ENCODE measurements at places on chromosomes 16 and 17. TPM values are rescaled to one million over a fixed set of nuclear protein-coding genes. Genes with fewer than 3 reads are reported as not detected.

DNA sequence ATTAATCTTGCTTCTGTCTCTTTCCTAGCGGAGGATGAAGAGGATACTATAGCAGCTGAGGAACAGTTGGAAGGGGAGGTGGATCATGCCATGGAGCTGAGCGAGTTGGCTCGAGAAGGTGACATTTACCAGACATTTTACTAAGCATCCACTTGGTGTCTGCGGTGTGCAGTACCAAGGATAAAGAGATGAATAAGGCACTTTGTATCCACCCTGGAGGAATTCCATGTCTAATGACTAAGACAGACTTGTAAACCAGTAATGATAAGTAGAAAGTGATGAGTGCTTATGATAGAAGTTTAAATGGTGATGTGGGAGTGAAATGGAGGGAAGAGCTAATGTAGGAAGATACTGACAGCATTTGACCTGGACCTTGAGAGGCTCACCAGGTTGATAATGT lies 12.0 kb downstream of the SRCAP start:
- DNase-seq: peak; percentile 29

DNA sequence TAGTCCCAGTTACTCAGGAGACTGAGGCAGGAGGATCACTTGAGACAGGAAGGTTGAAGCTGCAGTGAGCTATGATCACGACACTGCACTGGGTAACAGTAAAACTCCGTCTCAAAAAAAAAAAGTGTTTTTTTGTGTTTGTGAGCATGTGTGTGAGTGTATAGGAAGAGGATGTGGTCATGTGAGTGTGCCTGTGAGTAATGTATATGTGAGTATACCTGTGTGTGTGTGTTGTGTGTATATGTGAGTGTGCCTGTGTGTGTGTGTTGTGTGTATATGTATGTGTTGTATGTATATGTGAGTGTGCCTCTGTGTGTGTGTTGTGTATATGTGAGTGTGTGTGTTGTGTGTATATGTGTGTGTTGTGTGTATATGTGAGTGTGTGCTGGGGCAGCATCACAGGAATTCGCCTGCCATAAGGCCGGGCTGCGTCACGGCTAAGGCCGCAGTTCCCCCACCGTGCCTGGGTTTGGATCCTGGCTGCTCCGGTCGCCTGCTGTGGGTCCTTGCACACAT lies 21.4 kb upstream of the NPTX1 start:
- no peak for DNase-seq

GRCh38 chr16:49022351-49022963 lies 259.2 kb downstream of the CBLN1 start:
- no peak for DNase-seq

- no peak for DNase-seq
These were observed 14.9 kb downstream of the C17orf50 start for GRCh38 chr17:35775583-35775982.

- DNase-seq: peak; percentile 56
These were observed 65.2 kb downstream of the TNFRSF13B start for GRCh38 chr17:16906680-16907079.

DNA sequence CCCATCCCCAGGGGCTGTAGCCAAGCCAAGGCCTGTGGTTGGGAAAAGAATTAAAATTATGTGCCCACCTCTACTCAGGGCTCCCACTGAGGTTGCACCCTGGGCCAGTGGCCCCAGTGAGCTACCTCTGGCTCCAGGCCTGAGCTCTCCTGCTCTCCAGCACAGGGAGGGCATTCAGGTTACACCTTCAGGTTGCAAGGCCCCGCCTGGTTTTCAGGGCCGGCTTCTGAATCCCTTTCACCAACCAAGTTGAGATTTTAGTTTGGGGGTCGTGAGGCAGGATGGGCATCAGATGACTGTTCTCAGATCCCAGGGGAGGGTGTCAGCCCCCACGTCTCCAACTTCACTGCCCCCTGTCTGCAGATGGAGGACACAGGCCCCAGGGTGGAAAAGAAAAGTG lies 8.0 kb upstream of the KATNB1 start:
- no peak for DNase-seq

BLTP2 gene
- total RNA-seq: 58.4 TPM

All from RPMI7951 (cell line).